Tracheal epithelial cell (primary cell): ENCODE measurements at places on chromosomes 1 and 21. TPM values are rescaled to one million over a fixed set of nuclear protein-coding genes. Genes with fewer than 3 reads are reported as not detected.

OR10Z1 gene
- total RNA-seq: not detected in 2 replicates

AMIGO1 gene
- 0.48 and 0.64 TPM in 2 replicates for total RNA-seq

VWA1 gene
- total RNA-seq: 13.0 and 14.1 TPM in 2 replicates

SGIP1 gene
- 1.4 TPM in 1 of 2 replicates, not detected in the other for total RNA-seq

UBE2U gene
- total RNA-seq: not detected in 2 replicates

TIE1 gene
- 0.85 and 3.6 TPM in 2 replicates for total RNA-seq
